Glomerular endothelial cell (primary cell): ENCODE measurements at places on chromosomes 5 and 9. TPM values are rescaled to one million over a fixed set of nuclear protein-coding genes. Genes with fewer than 3 reads are reported as not detected.

SPINK6 gene
- total RNA-seq: not detected in 2 replicates

FGFR4 gene
- total RNA-seq: 4.8 and 6.2 TPM in 2 replicates

OR2V2 gene
- not detected in 2 replicates for total RNA-seq

PITX1 gene
- not detected in 2 replicates for total RNA-seq

TPM2 gene
- total RNA-seq: 290 and 300 TPM in 2 replicates

DNA sequence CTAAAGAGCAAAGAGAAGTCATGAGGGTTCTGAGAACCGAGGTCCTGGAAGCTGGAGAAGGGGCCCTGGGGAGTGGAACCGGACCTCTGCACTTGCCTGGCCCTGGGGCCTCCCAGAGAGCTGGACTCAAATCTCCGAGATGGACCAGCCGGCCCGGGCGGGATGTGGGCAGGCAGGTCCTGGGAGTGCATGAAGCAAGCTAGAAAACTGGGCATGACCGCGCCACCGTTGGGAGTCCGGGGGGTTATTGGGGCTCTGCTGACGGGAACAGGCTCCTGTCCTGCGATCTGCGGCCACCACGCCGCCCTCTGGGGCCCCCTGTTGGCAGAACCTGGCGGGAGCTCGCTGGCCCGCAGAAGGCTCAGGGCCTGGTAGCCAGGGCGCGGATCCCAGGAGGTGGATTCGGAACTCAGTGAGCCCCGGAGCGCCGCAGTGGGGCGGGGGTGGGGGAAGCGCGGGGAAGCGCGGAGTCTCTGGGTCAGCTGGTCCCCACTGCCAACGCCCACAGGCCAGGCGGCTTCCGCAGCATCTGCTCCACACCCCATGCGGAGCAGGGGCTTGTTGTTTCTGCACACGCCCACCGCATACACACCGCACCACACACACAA lies 150.6 kb downstream of the ERCC6L2 start:
- no peak for DNase-seq

DNA sequence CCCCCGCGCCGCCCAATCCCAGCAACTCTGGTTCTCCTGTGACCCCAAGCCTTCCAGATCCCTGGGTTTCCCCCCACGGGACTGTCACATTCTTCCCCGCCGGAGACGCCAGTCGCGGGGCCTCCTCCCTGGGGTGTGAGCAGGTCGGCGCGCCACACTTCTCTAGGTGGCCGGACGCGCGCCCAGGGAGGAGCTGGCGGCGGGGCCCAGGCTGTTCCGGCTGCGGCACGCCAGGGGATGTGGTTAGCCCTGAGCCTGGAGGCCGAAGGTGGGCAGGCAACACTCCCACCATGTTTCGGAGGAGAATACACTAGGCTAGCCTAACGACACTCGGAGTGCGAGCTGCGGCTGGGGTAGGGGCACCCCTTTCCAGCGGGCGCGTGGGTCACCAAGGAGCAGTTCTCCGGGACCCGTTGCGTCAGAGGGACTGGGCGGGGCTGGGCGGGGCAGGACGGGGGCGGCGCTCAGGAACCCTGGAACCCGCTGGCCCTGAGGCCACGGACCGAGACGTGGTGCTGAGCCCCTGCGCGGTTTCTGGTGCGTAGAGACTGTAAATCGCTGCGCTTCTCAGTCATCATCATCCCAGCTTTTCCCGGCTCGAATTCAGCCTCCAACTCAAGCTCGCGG lies at the start of gene SLC27A6:
Gene SLC27A6, plus strand, starts transcription at position 478 of the 627 bp plus-strand sequence. CDS start 650 bp downstream, outside the sequence.
- DNase-seq: no peak

DNA sequence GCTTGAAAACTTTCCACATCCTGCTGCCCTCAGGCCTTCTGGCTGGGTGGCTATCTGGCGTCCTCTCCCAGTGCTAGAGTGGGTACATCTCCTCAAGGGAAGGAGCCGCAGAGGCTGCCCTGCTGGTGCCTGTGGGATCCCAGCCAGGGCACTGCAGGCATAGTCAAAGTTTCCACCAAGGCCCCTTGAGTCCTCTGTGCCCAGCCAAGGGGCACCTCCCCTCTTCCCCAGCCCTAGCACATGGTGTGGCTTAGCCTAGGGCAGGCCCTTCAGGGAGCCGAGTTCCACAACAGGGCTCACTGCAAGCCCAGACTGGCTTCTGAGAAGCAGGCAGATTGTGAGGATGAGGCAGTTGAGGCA lies 103.2 kb downstream of the RGS3 start:
- DNase-seq: no peak

GRCh38 chr9:81410201-81410600 lies 279.1 kb downstream of the TLE1 start:
- no peak for DNase-seq

GRCh38 chr9:137029058-137029936 lies 1.3 kb upstream of the ABCA2 start:
- DNase-seq: no peak

- peak; percentile 73 for DNase-seq
These were observed 9.3 kb upstream of the ZDHHC12 start for GRCh38 chr9:128733256-128733655.

- no peak for DNase-seq
These were observed 209.5 kb downstream of the SLIT3 start for GRCh38 chr5:169091396-169091980.
